ENCODE measurements at places on chromosomes 2 and 18.

- peak; percentile 66 for DNase-seq
These were observed 10.9 kb upstream of the FHL2 start for GRCh38 chr2:105409717-105410116.

- DNase-seq = no peak
These were observed 54.8 kb upstream of the STRN start for GRCh38 chr2:37020887-37021796.

- no peak for DNase-seq
These were observed 31.8 kb downstream of the TMEM17 start for GRCh38 chr2:62474176-62474575.

DNA sequence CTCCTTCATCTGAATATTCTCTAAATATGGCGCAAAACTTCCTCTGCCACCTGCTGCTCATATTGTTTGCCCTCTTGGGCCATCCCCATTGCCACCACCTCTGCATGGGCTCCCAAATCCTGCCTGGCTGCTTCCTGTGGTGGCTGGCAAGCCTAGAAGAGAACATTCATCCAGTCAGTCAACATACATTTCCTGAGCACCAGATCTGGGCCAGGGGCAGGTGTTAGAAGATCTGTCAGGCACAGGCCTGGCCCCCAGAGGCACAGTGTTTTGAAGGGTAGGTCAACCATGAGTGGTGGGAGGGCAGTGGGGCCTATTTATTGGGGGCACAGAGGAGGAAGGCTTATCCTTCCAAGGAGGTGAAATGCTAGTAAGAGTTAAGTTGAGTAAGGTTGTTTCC is 73.2 kb downstream of the TMEM247 start:
- DNase-seq = no peak

GRCh38 chr2:22756276-22757043 is 628.5 kb upstream of the KLHL29 start:
- DNase-seq = no peak
